AG08396 (cell line): ENCODE measurements at places on chromosomes 1 and 21.
A peak's percentile ranks its signal among the peaks of the same experiment; 100 is the strongest.

DNA sequence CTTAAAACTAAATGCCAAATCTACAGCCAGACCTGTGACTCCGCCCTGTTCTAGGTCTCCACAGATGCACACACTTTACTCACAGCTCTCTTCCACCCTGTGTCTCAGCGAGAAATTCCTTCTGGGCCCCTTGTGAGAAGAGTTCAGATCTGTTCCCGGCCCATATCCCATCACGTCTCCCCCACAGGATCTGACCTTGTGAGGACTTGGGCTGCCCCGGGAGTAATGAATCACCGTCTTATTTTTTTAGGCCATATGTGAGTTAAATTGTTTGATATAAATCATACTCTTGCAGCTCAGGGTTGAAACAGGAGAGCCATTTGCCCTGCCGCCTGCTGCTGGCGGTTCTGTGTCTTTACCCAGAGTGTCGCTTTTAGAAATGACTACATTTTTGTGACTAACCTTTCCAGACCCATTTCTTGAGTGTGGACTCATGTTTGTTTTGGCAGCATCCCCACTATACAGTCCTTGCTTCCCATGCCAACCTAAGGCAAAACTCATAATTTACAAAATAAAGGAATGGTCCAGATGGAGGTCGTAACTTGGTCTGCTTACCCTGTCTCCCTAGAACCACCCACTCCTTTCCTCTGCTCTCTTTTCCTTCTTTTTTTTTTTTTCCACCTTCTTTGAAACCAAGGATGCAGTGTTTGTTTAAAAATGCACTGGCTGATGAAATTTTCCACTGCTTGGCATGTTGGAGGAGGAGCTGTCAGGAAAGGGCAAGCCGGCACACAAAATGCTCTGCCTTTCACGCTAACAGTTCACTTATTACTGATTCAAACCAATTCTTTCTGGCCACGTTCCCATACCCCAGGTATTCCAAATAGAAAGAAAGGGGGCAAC lies 98.0 kb upstream of the C1orf105 start:
- DNase-seq = peak; percentile 36

GRCh38 chr1:70048336-70049094 lies 156.9 kb downstream of the LRRC40 start:
- no peak for DNase-seq

- DNase-seq = no peak
These were observed 17.5 kb downstream of the NKAIN1 start for GRCh38 chr1:31222176-31222575.

GRCh38 chr1:65425006-65425405 lies 4.5 kb downstream of the LEPR start:
- no peak for DNase-seq

- DNase-seq = no peak
These were observed 4.7 kb upstream of the PTPN22 start for GRCh38 chr1:113876176-113876575.

DNA sequence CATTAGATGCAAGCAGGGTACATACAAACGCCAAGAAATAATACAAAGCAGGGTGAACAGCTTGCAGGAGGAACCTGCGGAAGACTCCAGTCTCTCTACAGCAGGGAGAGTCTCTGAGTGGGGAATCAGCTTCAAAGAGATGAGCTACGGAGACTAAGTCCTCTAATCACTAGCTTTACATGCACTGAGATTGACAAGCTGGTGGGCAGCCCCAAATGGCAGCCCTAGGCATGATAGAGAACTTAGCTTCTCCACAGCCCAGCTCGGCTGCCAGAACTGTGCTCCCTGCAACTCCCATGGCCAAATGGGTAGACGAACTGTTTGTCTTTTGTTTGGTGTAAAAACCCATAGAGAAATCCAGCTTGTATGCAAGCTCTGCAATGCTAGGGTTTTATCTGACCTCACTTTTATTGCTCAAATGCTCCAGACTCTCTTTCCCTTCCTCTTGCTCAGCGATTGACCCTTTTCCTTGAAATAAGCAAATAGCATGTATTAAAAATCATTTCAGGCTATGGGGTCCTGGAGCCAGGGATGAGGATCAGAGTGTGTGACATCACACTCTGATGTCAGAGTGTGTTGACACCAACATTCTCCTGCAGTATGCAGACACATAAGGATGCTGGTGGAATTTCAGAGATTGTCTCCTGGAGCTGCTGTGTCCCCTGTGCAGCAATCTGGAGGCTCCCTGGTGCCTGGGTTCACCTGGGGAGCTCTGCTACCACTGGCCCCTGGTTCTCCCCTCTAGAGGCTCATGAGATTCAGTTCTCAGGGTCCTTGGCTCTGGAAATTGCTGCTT lies 238.5 kb downstream of the TTLL7 start:
- DNase-seq = no peak

DNA sequence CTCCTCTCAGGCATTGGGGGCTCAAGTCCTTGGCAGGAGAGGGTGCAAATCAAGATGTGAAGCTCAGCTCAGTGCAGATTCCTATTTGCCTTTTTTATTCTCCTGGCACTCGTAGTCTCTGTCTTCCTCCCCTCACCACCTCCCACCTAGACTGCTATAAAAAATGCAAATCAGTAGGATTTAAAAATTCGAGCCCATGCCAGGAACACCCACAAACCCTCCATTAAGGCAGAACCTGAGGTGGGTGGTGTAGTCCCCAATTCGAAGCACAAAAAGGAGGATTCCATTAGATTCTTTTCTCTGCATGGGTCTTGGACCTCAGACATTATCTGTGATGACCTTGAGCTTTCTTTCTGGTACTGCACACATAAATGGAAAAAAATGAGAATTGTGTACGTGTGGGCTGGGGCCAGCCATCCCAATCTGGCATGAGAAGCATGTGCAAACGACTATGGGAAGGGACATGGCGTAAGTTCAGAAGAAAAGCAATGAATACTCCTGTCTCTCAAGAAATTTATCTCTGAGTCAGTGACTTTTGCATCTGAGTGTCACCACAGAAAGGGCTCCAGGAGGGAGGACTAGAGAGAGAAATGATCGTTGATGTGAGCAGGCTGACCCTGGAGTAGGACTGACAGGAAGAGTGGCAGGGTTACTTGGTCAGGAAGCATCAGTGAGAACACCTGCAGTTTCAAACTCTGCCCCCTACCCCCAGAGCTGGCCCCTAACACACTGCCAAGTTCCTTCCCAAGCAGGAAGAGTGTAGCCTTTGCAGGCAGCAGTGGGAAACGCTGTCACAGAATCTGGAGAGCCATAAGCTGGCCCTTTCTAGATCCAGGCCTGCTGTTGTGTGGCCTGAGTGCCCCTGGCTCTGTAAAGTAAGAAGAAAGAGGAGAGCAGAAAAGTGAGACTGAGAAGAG lies 1.7 kb downstream of the INKA2 start:
- no peak for DNase-seq

GRCh38 chr21:29151931-29152330 lies 21.5 kb downstream of the MAP3K7CL start:
- no peak for DNase-seq

DNA sequence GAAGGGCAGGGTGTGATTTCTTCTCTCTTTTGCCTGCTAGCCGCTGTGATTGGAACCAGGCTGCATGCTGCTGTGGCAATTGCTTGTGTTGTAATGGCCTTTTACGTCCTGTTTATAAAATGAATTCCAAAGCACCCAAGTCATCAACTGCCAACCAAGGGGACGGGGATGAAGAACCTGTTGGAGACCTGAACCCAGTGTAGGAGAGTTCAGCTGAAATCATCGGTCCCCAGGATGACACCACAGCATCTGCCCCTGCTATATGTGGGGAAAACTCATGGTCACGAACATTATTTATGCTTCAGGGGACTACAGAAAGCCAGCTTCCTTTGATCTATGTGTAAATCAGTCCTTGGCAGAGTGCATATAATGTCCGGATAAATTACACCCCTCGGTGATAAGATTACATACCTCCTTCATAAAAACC lies 3.8 kb downstream of the TMEM167B start:
- peak; percentile 63 for DNase-seq

DNA sequence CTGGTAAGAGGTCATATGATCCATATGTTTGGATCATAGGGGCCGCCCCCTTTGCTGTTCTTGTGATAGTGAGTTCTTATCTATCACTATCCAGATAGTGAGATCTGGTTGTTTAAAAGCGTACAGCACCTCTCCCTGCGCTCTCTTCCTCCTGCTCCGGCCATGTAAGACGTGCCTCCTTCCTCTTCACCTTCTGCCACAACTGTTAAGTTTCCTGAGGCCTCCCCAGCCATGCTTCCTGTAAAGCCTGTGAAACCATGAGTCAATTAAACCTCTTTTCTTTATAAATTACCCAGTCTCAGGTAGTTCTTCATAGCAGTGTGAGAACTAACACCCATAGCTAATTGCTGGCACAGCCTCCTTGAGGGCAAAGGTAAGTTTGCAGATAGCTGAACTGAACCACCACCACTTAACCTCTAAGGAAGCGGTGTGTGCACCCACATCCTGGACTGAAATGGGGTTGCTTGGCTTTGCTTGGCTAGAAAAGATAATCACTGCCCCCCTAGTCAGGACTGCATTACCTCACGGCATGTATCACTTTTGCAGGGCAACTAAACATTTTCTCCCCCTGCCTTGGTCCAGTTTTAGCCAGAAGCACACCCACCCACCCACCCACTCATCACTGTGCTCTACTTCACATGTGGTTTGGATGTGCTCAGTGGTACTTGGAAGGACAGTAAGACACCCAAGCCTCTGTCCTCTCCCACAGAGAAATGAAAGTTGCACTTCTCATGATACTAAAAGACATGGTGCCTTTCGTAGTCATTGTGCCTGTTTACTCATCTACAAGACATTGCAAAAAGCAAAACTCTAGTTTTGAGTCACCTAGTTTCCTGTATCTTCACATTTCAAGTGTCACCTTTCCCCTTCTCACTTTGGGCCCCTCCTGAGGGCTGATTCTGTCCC lies 23.1 kb upstream of the PTAFR start:
- no peak for DNase-seq

DNA sequence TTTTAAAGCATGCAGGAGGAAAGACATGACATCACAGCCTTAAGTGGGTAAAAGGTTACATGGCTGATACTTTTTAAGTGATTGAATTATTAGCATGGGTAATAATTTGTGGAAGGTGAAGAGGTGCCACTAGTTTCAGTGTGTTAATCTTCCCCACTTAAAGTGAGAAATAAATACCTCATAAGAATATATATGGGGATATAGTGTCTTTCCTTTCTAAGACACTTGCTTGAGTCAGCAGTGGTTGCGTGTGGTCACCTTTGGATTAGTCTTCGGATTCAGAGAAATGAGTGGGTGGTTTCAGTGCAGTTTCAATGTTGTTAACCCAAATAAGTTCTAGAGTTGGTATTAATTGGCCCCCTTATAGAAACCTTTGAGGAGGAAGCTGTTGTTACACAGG lies 94.1 kb downstream of the ADGRL2 start:
- no peak for DNase-seq

GRCh38 chr1:91919962-91920361 lies 29.2 kb upstream of the BRDT start:
- DNase-seq = no peak

DNA sequence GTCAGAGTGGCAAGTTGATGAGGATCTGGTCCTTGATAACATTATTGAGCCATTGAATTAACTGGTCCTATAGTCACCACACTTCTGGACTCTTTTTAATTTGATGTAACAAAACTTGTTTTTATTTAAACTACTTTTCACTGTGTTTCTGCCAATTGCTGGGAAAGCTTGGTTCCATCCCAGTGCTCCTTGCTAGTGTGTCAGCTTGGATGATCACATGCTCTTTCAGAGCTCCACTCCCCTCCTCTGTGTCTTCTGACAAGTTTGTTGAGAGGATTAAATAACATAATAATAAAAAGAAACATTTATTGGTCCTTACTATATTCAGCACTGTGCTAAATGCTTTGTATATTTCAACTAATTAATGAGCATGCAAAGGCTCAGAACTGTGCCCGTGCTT lies 448.5 kb upstream of the B3GALT2 start:
- DNase-seq = no peak

DNA sequence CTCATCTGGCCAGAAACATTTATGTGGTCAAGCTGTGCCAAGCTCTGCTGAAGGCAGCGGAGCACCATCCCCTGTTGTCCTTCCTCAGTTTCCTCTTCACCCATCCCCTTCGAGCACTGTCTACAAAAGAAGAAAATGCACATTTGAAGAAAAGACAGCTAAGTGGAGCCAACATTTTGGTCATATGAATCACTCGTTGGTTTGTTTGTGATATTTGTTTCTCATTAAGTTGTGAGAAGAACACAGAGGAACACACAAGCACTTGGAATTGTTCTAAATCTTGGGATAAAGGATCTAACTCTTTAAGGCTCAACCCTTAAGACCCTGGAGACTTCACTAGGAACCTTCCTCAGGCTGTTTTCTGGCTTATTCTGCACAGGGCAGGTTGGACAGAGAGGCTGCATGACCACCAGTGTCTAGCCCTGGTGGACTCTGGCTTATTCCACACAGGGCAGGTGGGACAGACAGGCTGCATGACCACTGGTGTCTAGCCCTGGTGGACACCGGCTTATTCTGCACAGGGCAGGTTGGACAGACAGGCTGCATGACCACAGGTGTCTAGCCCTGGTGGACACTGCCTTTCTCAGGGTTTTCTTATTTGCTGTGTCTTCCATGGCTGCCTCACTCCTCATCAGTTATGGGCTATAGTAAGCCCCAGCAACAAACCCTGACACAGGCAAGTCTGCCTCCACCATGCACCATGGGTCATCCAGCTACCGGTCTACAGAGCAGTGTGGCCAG lies 35.3 kb upstream of the COL6A2 start:
- DNase-seq = no peak
